CD4-positive, alpha-beta T cell treated with Interleukin-4 for 1 hour (primary cell): ENCODE measurements at places on chromosomes 13 and 19.

GRCh38 chr13:53141336-53141735, 112.7 kb downstream of the OLFM4 start:
- DNase-seq, result no peak

DNA sequence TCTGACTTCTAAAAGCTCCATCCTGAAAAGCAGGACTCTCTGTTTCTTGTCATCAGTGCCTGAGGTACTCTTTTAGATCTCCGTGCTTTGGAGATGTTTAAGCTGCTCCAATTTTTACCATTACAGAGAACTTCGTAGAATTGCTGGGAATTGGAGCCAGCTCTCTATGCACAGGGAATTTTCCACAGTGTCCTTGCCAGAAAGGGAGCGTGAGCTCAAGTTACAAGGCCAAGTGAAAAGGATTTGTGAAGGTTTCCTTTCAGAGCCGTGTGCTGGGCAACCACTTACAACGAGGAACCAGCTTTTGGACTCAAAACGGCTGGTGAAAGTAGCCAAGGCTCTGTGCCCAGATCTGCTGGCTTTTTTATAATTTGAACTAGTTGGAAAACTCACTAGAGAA, 82.6 kb downstream of the NUFIP1 start:
- no peak for DNase-seq

GRCh38 chr19:33840783-33841182, 44.1 kb downstream of the KCTD15 start:
- DNase-seq, result no peak

GRCh38 chr19:2578901-2579677, 103.2 kb downstream of the GADD45B start:
- DNase-seq, result peak; percentile 73

GRCh38 chr13:50539791-50540530, 303.5 kb downstream of the DLEU7 start:
- no peak for DNase-seq

DNA sequence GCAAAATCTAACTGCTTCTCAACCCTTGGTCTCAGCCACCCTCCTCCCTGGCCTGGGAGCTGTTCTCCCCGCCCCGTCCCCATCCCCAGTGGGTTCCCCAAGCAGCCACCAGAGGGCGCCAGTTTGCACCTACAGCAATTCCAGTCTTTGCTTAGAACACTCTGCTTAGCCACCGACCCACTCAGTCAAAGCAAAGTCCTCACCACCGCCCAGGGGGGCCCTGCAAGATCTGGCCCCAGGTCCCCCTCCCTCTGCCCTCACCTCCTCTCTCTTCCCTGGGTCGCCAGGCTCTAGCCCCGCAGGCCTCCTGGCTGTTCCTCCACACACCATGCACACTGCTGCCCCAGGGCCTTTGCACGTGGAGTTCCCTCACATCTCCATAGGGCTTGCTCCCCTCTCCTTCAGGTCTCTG, 12.4 kb downstream of the TMEM143 start:
- DNase-seq, result peak; percentile 76

- no peak for DNase-seq
Measured at GRCh38 chr13:30862707-30863106, 43.4 kb upstream of the MEDAG start.

DNA sequence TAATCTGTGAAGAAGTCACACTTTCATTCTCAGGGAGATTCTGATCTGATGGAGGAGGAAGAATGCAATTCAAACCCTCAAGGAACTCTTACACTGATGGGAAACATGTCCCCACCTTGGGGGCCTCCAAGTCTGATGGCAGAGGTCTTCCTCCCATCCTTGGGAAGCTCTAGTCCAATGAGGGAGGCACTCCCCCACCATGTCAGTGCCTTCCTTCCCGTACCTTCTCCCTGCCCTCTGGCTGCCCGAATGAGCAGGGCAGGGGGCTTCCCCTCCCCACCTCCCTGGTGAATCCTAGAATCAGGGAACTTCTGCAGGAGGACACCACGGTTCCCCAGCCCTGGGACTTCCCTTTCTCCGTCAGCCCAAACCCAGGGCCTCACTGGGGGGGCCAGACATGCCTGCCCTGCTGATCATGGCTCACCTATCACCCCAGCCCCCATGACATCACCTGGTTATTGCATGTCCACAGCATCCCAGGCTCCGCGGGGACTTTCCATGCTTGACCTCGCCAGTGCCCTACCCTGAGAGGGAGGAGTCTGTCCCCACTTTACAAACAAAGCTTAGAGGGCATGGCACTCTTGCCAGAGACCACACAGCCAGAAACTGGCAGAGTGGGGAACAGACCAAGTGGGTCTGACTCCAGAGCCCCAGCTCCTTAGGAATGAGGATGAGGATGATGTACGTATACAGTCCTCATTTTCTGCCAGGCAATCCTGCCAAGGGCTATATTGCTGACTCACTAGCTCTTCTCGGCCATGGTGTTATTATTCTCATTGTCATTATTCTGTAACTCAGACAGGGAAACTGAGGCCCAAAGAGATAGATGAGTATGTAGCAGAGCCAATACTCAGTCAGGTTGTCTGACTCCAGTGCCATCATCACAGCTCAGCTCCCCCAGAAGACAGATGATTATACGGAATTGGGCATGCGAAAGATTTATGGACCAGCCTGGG, 9.6 kb upstream of the BCL3 start:
- DNase-seq, result peak; percentile 65

DNA sequence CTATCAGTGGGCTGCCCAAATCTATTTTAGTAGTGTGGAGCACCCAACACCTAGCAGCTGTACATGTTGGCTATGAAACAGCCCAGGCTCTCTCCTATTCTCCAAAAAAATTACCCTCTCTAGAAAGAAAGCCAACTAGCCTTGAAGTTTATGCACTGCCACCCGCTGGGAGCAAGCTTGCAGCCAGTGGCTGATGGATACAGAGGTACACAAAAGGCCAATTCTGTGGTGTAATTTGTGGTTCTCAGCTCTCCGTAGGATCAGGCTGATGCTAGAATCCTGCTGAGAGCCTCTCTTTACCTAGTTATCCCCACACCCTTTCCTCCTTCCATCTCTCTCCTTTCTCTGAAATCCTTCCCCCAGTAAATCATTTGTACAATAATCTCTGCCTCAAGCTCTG, 1120.7 kb downstream of the DIAPH3 start:
- no peak for DNase-seq

DNA sequence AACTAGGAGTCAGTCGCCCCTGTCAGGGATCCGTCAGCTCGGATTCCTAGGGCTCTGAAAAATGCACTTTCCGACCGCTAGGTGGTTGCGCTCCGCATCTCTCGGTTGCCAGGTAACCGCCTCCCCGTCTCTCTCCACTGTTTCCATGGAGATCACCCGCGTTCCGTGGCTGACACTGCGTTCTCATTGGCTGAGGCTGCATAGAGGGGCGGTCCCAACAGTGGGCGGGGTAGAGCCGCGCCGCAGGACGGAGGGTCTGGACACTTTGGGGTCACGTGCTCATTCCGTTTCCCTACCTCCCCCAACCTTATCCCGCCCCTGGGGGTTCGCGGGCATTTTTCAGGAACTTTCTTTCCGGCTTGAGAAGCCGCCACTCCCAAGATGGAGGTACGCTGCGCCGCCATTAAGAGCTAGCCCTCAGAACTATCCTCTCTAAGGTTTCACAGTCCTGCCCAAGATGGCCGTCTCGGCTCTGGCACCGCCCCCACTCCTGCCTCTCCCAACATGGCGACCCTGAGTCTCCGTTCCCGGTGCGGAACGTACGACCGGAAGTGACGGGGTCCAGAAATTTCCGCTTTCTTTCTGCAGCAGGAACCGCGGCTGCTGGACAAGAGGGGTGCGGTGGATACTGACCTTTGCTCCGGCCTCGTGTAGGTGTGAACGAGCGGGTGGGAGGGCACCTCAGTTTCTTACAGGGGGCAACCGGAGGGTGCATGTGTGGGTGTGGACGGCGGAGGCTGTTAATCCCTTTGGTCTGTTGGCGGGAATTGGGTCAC, at the start of the genes ODAD3 and PRKCSH:
ODAD3 (minus strand) TSS at position 65 of the 776 bp plus-strand sequence. CDS start 105 bp downstream, outside the sequence.
PRKCSH (plus strand) TSS at position 579 of the 776 bp plus-strand sequence. CDS start 483 bp downstream, outside the sequence.
- DNase-seq, result peak; percentile 99

DNA sequence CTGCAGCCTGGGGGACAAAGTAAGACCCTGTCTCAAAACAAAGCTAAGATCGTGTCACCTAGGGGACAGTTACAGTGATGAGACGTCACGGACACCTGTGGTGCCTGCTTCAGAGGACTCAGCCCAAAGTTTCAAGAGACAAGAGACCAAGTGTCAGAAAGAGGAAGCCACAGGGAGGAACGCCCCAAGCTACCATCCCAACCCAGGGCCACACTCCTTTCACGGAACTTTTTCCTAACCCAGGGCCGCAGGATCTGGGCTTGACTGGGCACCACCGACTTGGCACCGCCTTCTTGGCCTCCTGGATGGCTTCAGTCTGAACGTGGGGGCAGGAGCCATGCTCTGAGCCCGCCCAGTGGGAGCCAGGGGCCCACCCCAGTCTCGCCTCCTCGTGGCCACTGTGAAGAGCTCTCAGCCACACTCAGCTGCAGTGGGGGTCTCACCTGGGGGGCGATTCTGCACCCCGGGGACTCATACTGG, 8.5 kb downstream of the MOB3A start:
- peak; percentile 56 for DNase-seq

- no peak for DNase-seq
Measured at GRCh38 chr19:800360-801029, 3.2 kb downstream of the PTBP1 start.

GRCh38 chr13:100707818-100708740, 33.5 kb upstream of the TMTC4 start:
- DNase-seq, result no peak

DNA sequence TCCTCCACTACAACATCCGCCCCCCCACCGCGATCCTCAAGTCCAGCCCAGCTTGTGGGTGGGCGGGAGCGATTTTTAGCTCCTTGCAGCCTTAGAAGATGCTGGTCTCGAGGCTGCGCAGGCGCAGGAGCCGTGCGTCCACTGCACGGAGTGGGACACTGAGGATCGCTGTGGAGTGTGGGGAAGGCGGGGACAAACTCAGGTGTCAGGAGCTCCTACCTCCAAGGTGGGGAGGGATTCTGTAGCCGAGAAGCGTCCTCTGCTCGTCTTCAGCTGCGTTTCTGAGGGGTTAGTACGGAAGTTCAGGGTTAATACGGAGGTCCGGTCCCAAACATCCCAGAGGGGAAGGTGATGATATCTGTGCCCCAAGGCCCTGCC, at the start of gene RTBDN:
RTBDN (minus strand) TSS at position 14 of the 378 bp plus-strand sequence. CDS start 4,600 bp downstream, outside the sequence.
- no peak for DNase-seq

DNA sequence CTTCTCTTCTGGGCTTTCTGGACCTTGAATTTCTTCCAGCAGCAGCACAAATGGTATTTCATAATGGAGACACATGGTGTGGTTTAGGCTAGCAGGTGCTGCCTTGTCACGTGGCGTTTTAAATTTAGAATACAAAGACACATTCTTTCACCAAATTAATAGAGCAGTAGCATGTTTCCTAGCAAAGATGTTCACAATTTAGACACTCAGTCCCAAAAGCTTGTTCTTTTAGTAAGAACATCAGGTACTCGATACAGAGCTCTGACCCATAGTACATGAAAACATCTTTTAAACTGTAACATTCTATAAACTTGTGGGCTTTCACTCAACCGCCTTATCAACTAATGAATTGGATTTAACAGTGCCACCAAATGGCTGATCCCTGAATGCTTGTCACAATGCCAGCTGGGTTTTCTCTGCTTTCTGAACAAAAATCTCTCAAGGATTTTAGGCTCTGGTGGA, 290.1 kb downstream of the DCLK1 start:
- no peak for DNase-seq

DNA sequence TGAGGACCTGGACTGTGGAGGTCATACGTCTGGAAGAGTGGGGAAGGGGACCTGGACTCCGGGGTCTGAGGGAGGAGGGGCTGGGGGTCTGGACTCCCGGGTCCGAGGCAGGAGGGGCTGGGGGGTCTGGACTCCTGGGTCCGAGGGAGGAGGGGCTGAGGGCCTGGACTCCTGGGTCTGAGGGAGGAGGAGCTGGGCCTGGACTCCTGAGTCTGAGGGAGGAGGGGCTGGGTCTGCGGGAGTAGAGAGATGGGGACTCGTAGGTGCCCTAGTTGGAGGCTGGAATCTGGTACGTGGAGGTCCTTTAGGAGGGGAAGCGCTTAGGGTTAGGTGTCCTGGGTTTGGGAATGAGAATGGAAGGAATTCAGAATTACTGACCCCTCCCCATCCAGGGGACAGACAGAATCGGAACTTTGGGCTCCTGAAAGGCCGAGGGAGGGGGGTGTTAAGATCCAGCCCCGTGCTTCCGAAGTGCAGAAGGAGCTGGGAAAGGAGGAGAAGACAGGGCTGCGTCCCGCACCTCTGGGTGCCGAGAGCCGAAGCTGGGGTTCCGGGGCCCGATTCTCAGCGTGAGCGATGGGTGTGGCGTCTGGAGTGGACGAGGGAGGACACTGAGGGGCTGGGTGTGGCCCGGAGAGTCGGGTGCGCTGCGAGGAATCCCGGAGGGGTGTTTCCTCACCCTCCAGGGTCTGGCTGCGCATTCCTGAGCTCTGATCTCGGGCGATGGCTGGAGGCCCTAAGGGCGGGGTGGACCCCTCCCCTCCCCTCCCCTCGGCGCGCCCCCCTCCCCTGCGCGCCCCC, 608 bp downstream of the MYADM start:
- peak; percentile 67 for DNase-seq
